ENCODE measurements at places on chromosomes 11 and 22.

- DNase-seq, result peak; percentile 21
These were observed 41.6 kb downstream of the BUD13 start for GRCh38 chr11:116731097-116731761.

GRCh38 chr11:28383456-28383855 lies 275.3 kb downstream of the METTL15 start:
- peak; percentile 80 for DNase-seq

GRCh38 chr11:44446366-44446762 lies 119.1 kb upstream of the CD82 start:
- DNase-seq, result no peak

DNA sequence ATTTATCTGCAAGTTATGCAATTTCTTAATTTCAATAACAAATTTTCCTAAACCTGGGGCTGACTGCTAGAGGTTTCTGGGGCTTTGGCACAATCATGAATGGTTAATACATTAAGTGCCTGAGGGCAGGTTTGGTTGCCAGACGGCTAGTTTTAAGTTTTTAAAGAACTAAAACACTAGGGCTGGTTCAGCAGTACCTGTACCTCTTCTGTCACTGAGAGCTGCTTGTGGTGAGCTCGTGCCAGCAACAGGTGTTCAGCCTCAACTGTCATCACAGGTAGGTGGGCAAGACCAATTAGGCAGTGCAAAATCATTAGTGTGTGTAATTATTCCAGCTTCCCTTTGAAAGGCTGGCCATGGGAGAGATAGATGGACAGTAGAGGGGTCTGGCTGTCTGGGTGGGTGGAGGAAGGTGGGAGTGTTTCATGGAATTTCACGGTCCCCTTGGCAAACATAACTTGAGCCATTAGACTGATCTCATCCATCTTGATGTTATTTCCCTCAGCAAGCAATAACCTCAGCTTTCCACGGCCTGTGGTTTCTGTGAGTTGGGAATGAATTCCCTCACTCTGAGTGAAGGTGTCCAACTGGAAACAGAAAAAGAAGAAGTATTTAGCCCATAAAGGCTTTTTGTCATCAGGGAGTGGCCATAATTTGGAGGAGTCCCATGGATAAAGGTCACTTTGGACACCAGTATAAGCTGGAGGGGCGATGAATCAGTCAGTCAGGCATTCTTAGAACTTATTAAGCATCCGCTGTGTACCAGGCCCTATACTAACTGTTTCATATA lies 114.8 kb downstream of the SNX19 start:
- DNase-seq, result peak; percentile 58

GRCh38 chr11:45494738-45495137 lies 170.7 kb downstream of the CHST1 start:
- DNase-seq, result no peak

- no peak for DNase-seq
These were observed 1020.5 kb downstream of the BRD1 start for GRCh38 chr22:48807155-48807554.

GRCh38 chr11:9462172-9462799 lies 1.5 kb downstream of the ZNF143 start:
- DNase-seq, result peak; percentile 33

- DNase-seq, result peak; percentile 55
These were observed 15.6 kb downstream of the ARAP1 start for GRCh38 chr11:72736452-72737069.

DNA sequence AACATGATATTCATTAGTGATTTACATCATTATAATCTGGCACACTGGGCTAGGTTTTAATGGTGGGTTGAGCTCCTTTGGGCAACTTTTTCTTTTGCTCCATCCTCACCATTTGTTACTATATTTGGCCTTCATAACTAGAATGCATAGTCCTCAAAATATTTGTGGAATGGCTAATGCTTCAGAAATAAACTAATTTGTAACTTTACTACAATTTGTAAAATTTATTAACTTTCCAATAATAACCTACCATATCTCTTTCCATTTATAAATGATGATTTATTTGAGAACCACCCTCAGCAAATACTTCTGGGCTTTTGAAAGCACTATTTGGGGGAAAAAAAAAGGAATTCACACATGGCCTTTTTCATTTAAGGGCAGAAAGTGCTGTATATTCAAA lies 79.7 kb downstream of the LARGE2 start:
- DNase-seq, result peak; percentile 27

DNA sequence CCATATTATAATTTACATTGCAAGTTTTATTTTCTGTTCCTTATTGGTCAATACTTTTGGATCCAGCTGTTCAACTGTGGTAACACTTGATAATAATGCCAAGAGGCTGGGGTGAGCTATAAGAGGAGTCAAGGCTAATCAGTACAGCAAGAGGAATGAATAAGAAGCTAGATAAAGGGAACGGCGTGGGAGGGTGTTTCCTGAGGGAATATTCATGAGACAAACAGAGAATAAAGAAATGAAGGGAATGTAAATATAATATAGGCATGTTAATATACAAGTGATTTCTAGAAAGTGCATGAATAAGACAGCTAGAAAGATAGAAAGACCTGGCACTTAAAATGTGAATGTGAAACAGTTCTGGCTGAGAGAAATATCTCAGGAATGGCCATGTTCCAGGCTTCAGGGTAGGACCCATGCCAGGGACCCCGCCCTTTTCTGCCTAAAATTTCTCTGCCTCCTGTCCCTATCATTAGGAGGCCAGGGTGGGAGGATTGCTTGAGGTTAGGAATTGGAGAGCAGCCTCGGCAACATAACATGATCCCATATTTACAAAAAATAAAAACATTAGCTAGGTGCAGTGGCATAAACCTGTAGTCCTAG lies 3.9 kb downstream of the OR51B4 start:
- no peak for DNase-seq

DNA sequence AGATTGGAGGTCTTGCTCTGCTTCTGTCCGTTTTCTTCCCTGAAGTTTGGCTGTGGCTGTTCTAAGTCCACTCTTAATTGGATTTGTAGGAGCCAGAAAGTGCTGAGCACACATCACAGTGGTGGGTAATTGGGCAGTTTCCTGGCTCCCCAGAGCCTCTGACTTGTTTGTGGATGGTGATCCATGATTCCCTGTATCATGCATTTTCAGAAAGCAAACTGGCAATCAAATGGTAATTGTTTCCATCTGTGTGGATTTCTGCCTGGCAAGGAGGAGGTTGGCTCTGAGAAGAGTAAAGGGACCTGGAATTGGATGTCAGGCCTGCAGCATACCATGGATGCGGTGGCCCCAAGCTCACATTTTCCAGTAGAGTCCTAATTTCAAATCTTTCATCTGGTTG lies 49.5 kb downstream of the PPFIBP2 start:
- no peak for DNase-seq

GRCh38 chr11:103709371-103709770 lies 327.1 kb upstream of the DDI1 start:
- no peak for DNase-seq

- no peak for DNase-seq
These were observed 26.9 kb downstream of the B3GAT1 start for GRCh38 chr11:134385171-134385570.

- DNase-seq, result peak; percentile 13
These were observed 1114.2 kb upstream of the RAG2 start for GRCh38 chr11:37712251-37712650.

- no peak for DNase-seq
These were observed 1151.2 kb upstream of the CCDC90B start for GRCh38 chr11:84437071-84437980.

GRCh38 chr11:72568861-72569260 lies 105.4 kb downstream of the PDE2A start:
- DNase-seq, result no peak

DNA sequence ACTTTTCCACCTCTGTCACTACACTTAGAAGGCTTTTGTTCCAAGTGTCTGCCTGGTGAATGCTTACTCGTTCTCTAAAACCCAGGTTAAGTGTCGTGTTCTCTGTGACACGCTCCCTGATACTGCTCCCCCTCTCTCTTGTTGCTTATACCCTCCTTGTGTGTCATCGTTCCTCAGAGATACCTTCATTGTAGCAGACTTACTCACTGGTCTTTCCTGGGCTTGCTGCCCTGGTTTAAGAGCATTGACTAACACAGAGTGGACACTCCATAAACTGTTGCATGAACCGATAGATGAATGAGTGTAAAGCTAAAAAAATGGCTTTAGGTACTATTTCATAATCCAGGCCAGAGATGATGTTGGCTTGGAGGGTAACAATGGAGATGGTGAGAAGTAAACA lies 171.3 kb downstream of the GRIK4 start:
- DNase-seq, result peak; percentile 52

- no peak for DNase-seq
These were observed 8.9 kb upstream of the PELI3 start for GRCh38 chr11:66457826-66458225.

DNA sequence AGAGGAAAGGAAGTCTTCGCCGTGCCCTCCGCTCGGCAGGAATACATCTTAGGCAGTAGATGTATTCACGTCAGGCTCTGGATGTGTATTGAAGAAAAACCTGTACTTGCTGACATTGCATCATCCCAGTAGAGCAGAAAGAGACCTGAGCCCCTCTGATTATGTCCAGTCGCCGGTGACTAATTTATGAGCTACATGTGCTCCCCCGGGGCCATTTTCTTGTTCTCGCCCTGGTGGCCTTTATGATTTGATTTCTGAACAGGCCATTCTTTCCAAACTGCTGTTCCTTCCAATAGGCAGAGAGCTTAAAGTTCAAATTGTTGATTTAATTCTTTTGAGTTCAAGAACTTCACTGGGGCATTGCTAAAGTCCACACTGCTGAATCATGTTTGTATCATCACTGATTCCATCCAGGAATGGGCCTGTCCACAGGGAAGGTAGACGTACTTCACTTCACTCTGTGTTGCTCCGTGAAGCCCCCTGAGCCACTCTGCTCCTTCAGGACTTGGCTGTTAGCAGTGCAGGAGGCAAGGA lies 137.3 kb upstream of the RASSF10 start:
- peak; percentile 24 for DNase-seq

DNA sequence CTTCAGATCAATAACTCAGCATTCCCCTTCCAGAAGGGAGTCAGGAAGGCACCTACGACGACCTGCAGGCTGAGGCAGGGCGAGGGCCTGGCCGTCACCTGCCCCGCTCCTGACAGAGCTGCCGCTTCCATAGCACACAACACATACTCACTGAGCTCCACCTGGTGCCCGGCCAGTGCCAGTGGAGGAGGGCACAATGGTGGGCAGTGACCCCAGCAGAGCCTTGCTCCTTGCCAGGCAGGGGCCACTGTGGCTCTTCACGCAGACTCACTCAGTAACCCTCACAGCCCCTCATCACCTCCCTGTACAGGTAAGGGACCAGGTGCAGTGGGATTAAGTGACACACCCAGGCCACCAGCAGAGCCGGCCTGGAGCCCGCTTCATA lies 24.6 kb downstream of the LRFN4 start:
- no peak for DNase-seq

GRCh38 chr11:2004466-2004865 lies 6.8 kb upstream of the H19 start:
- no peak for DNase-seq

DNA sequence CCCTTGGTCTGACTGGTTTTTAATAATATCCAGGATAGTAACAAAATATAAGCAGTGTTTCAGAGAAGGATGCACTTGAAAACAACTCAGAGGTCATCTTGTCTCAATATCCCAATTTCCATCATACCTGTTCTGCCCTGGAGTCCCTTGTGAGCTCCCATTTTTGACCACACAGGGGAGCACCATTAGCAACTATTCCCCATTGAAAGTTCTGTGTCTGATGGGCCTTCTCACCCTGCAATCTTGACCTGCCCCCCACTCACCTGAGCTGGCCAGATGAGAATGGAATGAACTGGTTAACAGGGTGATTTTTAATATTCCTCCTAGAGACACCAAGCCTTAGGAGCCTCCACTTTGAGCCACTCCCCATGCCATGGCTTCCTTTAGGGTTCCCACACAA lies 3.8 kb upstream of the CAPN5 start:
- no peak for DNase-seq

- peak; percentile 9 for DNase-seq
These were observed 28.9 kb upstream of the YAP1 start for GRCh38 chr11:102081313-102081712.

DNA sequence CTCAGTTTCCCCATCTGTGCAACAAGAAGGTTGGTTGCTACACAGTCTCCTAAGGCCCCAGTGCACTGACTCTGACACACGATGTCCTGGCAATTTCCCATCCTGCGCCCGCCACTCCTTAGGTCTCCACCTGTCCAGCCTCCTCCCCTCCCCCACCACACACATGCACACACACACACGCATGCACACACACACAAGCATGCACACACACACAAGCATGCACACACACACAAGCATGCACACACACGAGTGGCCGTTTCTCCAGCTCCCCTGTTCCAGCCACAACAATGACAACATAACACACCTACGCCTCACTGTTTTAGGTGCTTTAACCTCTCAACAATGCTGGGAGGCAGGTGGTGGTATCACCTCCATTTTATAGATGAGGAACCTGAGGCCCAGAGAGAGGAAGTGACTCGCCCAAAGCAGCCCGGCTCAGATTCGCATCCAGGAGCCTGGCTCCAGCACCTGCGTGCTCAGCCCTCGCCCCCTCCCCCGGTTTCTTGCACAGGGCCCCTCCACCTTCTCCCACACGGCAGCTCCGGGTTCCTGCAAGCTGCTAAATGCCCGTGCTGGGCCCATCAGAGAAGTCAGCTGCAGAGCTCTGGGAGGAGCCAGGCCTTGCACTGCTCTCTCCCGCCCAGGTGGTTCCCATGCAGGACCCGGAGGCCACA lies 13.0 kb downstream of the CYTH4 start:
- no peak for DNase-seq

- peak; percentile 95 for DNase-seq
These were observed at the start of gene NCAM1 for GRCh38 chr11:112961146-112961668. NCAM1 (plus strand) TSS chr11:112961420.

DNA sequence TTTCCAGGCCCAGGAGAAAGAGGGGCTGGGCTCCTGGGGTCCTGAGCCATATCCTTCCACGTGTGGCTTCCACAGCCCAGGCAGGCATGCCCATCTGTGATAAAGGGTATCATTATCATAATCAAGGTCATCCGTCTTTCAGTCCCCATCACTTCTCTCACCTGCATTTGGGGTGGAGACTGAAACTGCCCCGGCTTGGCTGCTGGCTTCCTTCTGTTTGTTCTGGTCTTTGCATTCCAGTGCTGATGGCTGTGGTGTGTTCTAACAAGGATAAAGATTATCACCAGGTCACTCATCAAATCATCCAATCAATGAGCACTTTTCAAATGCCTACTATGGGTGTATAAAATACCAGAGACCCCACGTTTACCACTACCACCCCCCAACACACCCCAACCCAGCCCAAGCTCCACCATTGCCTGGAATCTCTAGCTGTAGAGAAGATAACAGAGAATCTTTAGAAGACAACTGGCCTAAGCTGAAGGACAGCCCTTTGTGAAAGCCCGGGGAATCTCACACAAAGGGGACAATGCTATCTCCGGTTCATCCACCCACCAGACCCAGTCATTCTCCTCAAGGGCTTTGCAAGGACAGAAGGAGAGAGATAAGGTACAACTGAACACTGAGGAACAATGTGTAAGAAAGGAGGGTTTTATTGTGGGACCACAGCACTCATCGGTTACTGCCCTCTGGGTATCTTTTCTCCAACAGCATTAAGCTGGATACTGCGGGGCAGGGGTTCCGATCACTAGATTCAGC lies 54.9 kb downstream of the AHNAK start:
- no peak for DNase-seq
